ENCODE measurements at places on chromosomes 1 and 21. TPM values are rescaled to one million over a fixed set of nuclear protein-coding genes. Genes with fewer than 3 reads are reported as not detected.

Gene C1orf210
- total RNA-seq, result not detected

Gene FAM78B
- 0.35 TPM for total RNA-seq

Gene GBP5
- total RNA-seq, result 405 TPM

Gene ADORA3
- 0.15 TPM for total RNA-seq

Gene ILDR2
- total RNA-seq, result 8.4 TPM

Gene ALDH4A1
- 4.3 TPM for total RNA-seq

Gene RAD54L
- total RNA-seq, result 54.0 TPM

Gene ANKRD65
- not detected for total RNA-seq

Gene HMGN1
- 395 TPM for total RNA-seq

Gene RAVER2
- 1.7 TPM for total RNA-seq

Gene FABP3
- not detected for total RNA-seq

Gene TRIM63
- 0.10 TPM for total RNA-seq

Gene CLEC20A
- not detected for total RNA-seq

Gene IL20
- total RNA-seq, result not detected

Gene SPATA46
- not detected for total RNA-seq

Gene KRTCAP2
- total RNA-seq, result 183 TPM

Gene GPA33
- total RNA-seq, result 2.2 TPM

Gene EPS8L3
- not detected for total RNA-seq

Gene EPHA10
- total RNA-seq, result not detected

Gene LRRC7
- not detected for total RNA-seq

Gene GPR52
- total RNA-seq, result 2.9 TPM

Gene KCNAB2
- total RNA-seq, result 294 TPM

Gene CD53
- 530 TPM for total RNA-seq

Gene ASTN1
- total RNA-seq, result not detected

Gene COQ8A
- total RNA-seq, result 22.6 TPM

Gene SV2A
- total RNA-seq, result 7.5 TPM

Gene ADAMTS1
- total RNA-seq, result 1.1 TPM

Gene TP73
- total RNA-seq, result 2.5 TPM

Gene CD1B
- total RNA-seq, result not detected

Gene PLA2G2F
- total RNA-seq, result not detected

Gene NECTIN4
- total RNA-seq, result 0.15 TPM

Gene LCE1E
- not detected for total RNA-seq

Gene VSIG8
- not detected for total RNA-seq

Gene KDM5B
- total RNA-seq, result 39.8 TPM

Gene GLIS1
- total RNA-seq, result not detected

Gene FAF1
- total RNA-seq, result 88.2 TPM

Gene TDRD10
- total RNA-seq, result not detected

Gene WNT3A
- total RNA-seq, result not detected

Gene CR1L
- not detected for total RNA-seq

Gene RABGGTB
- total RNA-seq, result 81.2 TPM

Gene RNF220
- 88.4 TPM for total RNA-seq

Gene LHX4
- not detected for total RNA-seq

Gene PRKAA2
- not detected for total RNA-seq

Gene SMIM1
- total RNA-seq, result 0.71 TPM

Gene TSEN15
- 48.9 TPM for total RNA-seq

Gene FAM72C
- total RNA-seq, result 10.2 TPM

Gene PTPN7
- 183 TPM for total RNA-seq

Gene ADORA1
- not detected for total RNA-seq

Gene TMEM183A
- 72.2 TPM for total RNA-seq

All from activated CD4-positive, alpha-beta T cell treated with anti-CD3 and anti-CD28 coated beads, Interleukin-2, amount 10 ng/mL, durations not matched to agents 7 days and 5 days (primary cell).